ENCODE measurements at places on chromosomes 6 and 20.
A peak's percentile ranks its signal among the peaks of the same experiment; 100 is the strongest.

DNA sequence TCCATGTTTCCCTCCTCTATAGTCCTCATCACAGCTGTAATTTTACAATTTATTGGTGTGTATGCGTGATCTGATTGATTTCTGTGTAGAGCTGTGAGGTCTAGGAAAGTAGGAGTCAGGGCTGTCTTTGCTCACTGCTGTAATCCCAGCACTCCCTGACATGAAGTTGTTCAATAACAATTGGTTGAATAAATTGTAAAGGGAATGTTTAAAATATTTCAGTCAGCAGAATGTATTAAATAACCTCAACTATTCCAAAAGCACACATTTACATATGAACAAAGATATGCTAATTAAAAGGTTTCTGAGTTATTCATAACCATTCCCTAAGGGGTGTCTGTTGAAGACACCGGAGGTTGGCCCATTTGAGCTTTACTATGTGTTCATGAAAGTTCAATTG is 31.5 kb downstream of the NOX3 start:
- DNase-seq: no peak

DNA sequence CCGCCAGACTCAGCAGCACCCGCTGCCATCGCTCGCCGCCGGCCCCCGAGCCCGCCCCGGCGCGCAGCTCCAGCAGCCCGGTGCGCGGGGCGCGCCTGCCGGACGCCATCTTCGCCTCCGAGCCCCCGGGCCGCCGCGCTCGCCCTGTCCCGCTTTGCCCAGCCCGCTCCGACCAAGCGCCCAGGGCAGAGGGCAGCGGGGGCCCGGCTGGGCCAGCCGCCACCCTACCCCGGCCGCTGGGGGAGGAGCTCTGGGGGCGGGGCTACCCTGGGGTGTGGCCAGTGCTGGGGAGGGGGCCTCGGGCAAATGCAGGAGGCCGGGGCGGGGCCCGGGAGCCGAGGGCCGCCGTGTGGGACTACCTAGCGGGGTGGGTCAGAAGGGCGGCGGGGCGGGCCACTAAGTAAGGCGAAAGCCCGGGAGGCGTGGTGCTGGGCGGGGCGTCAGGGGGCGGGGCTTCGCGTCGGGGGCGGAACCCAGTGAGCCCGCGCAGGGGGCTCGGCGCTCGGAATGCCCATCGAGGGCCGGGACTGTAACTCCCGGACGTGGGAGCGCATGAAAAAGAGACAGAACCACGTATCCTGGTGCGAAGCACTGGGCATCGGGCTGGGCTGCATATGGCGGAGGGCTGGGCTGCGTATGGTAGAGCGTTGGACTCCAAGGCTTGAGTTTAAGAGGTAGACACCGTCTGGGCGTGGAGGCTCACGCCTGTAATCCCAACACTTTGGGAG is at the start of gene SNTA1:
Gene SNTA1 (minus strand): TSS at position 252 of the 728 bp plus-strand sequence. CDS start 143 bp downstream, at position 109.
- DNase-seq: peak; percentile 85

DNA sequence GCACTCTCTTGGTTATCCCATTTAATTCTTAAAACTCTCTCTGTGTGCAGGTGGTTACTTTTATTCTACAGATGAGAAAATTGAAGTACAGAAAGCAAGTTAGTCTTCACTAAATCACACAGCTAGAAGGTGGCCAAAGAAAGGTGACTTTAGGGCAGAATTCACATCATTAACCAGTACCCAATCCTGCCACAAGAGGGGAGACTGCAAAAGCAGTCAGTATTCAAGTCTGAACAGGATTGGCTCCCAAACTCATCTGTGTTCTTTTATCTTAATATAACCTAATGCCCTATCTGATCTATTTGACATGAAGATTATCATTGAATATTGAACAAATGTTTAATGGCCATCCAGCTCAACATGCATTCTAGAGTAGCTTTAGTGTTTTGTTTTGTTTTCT is 225.3 kb upstream of the FAM83B start:
- DNase-seq: no peak

DNA sequence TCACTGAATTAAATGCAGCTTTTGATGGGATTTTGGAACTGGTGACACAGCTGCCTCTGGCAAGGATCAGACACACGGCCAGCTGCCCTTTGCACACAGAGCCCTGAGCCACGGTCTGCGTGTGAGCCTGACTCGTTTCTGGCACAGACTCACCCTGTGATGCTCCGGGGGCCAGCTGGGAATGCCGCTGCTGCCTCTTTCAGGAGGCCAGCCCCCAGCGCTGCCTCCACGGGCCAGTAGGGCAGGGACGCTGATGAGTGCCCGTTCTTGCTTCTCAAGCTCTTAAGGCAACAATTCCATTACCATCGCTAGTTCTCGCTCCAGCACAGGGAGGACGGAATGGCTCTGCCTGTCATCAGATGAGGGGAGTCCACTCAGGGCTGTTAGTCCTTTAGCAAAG is 61.6 kb downstream of the IRF4 start:
- peak; percentile 89 for DNase-seq

- no peak for DNase-seq
These were observed 73.4 kb upstream of the HMGCLL1 start for GRCh38 chr6:55652429-55652828.

DNA sequence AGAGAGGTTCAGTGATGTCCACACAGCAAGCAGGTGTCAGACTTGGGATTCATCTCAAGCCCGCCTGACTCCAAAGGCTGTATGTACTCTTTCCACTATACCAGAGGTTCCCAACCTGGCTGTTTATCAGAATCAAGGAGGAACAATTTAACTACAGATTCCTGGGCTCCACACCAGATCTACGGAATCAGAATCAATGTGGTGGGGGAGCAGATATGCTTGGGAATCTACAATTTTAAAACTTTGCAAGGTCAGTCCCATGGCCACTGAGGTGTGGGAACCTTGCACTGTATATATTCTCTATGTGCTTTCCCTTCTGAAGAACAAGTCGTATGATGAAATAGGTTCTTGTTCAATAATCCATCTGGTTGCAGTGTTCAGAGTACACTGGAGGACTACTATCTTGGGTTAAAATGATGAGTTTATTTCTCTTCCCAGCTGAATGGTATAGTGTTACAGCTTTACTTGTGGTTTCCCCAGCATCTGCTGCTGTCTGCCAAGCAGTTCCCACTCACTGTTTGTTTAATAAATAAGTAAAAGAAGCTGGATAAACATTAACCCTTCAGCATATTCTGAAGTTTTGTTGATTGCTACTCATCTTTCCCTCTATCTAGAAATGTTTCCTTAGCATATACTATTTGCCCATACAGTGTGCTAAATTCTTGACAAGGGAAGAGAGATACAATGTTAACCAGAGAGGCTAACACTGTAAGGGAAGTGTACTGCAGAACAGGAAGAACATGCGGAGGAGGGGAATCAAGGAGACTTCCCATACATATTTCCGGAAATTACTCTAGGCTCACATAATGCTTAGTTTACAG is 9.9 kb downstream of the TTI1 start:
- no peak for DNase-seq

GRCh38 chr6:25172819-25173218 is 106.4 kb upstream of the CARMIL1 start:
- no peak for DNase-seq

DNA sequence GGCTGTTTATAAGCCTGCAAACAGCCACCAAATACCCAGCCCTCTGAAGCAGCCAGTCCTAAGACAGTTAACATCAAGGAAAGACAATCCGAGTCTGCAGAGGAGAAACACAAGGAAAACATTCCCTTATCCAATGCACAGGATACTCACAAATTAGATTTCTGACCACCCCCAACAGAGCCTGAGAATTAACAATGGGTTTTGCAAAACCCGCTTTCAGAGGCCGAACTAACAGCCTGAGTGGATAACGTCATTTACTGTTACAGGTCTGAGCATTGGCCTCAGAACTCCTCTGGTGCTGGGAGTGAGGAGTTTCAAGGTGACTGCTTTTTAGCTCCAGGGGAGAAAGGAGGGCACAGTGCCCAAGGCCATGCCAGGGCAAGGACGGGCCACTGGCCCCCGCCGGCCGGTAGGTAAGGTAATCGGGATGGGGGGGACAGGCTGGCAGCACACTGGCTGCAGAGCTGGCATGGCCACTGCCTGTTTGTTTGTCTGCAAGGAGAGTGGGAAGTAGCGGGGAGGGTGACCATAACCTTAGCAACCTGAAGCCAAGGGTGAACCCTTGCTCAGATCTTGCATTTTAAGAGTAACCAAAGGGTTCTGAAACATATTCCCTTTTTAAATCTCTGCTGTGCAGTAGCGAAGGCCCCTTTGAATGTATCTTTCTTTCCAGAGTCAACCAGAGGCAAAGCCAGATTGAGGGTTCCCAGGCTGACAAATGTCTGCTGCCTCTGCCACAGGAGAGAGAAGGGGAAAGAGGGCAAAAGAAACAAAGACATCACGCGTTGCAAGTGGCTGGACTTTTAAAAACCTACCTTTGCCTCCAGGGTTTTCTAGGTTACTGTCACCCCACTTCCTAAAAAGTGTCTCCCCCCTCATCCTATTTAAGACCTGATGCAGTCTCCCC is 3.9 kb downstream of the ZMYND8 start:
- peak; percentile 75 for DNase-seq

GRCh38 chr20:58646257-58646656 is 4.8 kb upstream of the STX16 start:
- DNase-seq: no peak

DNA sequence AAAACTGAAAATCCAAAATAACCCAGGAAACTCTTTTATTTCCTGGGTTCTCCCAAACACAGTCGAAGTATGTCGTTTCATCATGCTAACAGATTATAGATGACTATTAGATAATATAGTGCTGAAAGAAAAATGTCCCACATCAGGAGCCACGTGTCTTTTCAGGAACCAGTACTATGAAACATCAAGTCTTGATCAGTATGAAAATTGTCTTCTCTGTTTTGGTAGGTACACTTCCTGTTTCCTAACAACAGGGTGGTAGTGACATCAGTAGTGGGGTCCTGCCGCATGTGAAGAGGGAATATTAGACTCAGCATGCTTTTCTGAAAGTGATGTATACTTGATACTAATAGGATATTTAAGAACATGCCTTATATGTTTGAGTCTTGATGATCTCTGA is 136.7 kb downstream of the HIVEP1 start:
- no peak for DNase-seq

- no peak for DNase-seq
These were observed 9.9 kb downstream of the SERAC1 start for GRCh38 chr6:158158123-158158522.

GRCh38 chr6:125871365-125871764 is 80.6 kb downstream of the NCOA7 start:
- DNase-seq: no peak

Data from Ammon's horn (tissue), 1 donor.